ENCODE measurements at places on chromosomes 13 and 19. TPM values are rescaled to one million over a fixed set of nuclear protein-coding genes. Genes with fewer than 3 reads are reported as not detected.

GNG7 gene
- total RNA-seq, result 12.8 TPM

DAND5 gene
- total RNA-seq, result 0.83 TPM

DNA sequence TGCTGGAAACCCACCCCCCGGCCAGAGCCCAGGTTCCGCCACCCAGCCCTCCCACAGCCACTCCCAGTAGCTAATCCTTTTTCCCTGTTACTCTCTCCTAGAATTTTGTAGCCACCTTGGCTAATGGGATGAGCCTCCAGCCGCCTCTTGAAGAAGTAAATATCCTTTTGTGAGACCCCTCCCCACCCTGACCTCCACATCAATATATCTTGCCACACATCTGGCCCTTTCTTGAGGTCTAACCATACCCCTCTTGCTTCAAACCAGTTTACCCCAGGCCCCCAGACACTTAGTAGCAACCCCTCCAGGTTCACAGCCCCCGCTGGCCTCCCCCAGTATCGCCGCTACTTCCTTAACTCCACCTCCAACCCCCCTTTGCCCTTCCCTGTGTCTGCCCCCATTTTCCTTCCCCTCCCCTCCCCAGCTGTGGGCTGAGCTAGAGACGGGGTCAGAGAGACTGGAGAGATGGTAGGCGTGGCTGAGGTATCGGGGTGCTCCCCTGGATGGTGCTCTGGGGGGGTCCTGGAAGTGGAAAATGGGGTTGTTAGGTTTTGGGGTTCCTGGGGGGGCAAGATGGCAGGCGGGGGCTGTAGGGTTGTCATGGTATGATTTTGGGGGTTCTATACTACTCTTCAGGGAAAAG is 2.8 kb downstream of the PRMT1 start:
- no peak overlapping the region for H3K4me3 ChIP-seq
- H3K4me1 ChIP-seq, result peaks cover 39% of the 10 kb centered on the region
- peaks cover 41% of the 10 kb centered on the region for H3K36me3 ChIP-seq
- peak overlapping the region; percentile 96 for H3K27ac ChIP-seq
- no peaks in the 10 kb centered on the region for H3K27me3 ChIP-seq
- no peak for DNase-seq

GRCh38 chr13:100600461-100600860 is 11.9 kb upstream of the GGACT start:
- H3K36me3 ChIP-seq, result no peaks in the 10 kb centered on the region
- no peaks in the 10 kb centered on the region for H3K27me3 ChIP-seq
- no peaks in the 10 kb centered on the region for H3K4me1 ChIP-seq
- DNase-seq, result no peak
- no peak overlapping the region for H3K27ac ChIP-seq

DNA sequence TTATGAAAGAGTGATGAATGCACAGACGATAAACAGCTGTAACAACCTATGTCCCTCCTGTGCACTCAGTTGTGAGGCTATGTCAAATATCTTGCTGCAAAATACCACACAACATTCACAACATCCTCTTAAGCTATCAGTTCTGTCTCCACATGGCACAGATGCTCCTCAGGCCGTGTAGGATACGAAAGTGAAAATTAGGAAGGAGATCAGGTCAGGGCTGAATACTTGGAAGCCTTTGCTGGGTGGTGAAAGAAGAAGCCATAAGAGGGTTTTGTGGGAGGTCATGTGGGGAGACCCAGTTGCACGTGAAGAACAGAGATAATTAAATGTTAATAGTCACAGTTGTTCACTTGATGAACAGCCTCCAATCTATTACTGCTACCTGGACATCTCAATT is 58.9 kb downstream of the RXFP2 start:
- no peaks in the 10 kb centered on the region for H3K27me3 ChIP-seq
- H3K27ac ChIP-seq, result no peak overlapping the region
- H3K4me3 ChIP-seq, result no peak overlapping the region
- H3K4me1 ChIP-seq, result no peaks in the 10 kb centered on the region
- H3K36me3 ChIP-seq, result no peaks in the 10 kb centered on the region
- DNase-seq, result no peak

DNA sequence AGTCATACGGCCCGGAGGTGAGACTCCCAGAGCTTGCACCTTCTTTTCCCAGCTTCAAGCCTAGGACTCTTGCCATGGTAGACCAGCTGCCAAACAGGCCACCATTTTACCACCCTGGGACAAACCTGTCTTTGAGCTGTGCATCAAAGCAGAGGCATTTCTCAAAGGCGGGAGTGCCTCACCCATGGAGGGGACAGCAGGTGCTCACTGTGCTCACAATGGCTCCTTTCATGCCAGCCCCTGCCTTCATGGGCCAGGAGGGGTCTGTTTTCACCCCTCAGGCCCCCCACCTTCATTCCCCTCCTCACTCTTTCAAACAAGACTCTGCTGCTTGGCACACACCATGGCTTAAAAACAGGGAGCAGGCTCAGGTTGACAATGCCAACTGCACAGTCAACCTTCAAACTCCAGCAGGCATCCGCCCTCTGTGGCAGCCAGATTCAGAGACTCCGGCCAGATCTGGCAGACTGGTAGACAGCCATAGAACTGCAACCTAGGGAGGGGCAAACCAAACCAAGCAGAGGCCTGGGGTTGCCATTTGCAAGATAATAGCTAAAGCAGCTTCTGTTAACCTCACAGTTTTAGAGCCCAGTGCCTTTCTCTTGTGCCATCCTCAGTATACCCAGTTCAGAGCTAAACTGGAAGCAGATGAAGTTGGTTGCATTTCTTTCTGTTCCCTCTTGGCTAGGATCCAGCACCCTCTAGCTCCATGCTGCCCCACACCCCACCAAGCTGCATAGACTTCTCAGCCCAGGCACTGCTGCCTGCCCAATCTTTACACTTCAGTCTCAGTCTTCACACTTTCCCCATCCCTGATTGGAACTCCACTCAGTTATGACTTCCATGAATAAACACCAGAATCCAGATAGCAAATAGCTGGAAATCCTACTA is 93.9 kb upstream of the SPATA13 start:
- H3K4me3 ChIP-seq, result no peak overlapping the region
- DNase-seq, result no peak
- no peaks in the 10 kb centered on the region for H3K27me3 ChIP-seq

GRCh38 chr19:31355665-31356289 is 6.5 kb upstream of the TSHZ3 start:
- no peak overlapping the region for H3K27ac ChIP-seq
- H3K4me3 ChIP-seq, result no peak overlapping the region
- H3K4me1 ChIP-seq, result peaks cover 30% of the 10 kb centered on the region
- no peaks in the 10 kb centered on the region for H3K36me3 ChIP-seq

- peaks cover 20% of the 10 kb centered on the region for H3K4me1 ChIP-seq
- no peaks in the 10 kb centered on the region for H3K36me3 ChIP-seq
- no peak overlapping the region for H3K27ac ChIP-seq
- DNase-seq, result no peak
- H3K4me3 ChIP-seq, result no peak overlapping the region
These were observed 90.0 kb downstream of the TNFRSF19 start for GRCh38 chr13:23660249-23660648.

GRCh38 chr13:52906122-52906903 is 57.9 kb upstream of the PCDH8 start:
- no peak overlapping the region for H3K4me3 ChIP-seq
- no peaks in the 10 kb centered on the region for H3K36me3 ChIP-seq
- no peaks in the 10 kb centered on the region for H3K4me1 ChIP-seq
- H3K27me3 ChIP-seq, result peaks cover 42% of the 10 kb centered on the region

GRCh38 chr13:77919246-77919920 is 752 bp upstream of the EDNRB start:
- no peaks in the 10 kb centered on the region for H3K36me3 ChIP-seq
- DNase-seq, result no peak
- peak overlapping the region; percentile 70 for H3K27ac ChIP-seq
- peaks cover 25% of the 10 kb centered on the region for H3K4me1 ChIP-seq
- no peaks in the 10 kb centered on the region for H3K27me3 ChIP-seq

- no peak overlapping the region for H3K4me3 ChIP-seq
- no peak for DNase-seq
- H3K27ac ChIP-seq, result no peak overlapping the region
- no peaks in the 10 kb centered on the region for H3K4me1 ChIP-seq
- no peaks in the 10 kb centered on the region for H3K36me3 ChIP-seq
These were observed 21.2 kb upstream of the CEACAM6 start for GRCh38 chr19:41734156-41734555.

DNA sequence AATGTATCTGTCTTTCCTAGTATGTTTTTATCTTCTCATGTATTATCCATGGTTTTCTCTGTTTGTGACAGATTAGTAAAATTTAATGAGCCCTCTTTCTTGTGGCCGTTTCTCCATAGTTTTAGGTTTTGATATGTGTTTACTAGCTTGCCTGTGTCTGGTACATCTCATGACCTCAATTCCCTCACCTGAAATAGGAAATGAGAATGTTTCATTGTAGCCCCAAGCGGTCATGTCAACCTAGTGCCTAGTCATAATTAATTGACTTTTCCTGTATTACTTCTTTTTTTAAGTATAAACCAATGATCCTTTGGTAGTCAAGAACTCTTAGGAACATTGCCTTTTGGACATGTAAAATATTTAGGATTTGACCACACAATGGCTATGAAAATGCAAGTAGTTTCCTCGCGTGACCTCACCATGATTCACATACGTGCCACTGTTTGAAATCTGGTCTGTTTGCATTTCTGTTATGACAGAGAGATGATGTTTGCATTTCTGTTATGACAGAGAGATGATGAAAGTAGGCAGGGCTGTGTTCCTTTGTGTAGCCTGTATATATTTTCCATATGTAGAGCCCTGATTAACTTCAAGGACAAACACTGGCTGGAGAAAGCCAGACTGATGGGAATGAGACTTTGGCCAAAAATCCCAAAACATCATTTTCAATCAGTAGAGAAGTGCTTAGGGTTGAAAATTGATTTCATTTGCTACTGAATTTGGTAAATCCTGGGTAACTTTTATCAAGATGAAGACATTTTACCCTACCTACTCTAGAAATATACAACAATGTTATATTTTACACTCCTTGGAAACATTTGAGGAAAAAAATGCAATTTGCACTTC is 104.8 kb downstream of the TNFRSF19 start:
- peaks cover 18% of the 10 kb centered on the region for H3K4me1 ChIP-seq
- no peak overlapping the region for H3K27ac ChIP-seq
- no peaks in the 10 kb centered on the region for H3K27me3 ChIP-seq
- no peak for DNase-seq
